ENCODE measurements at places on chromosomes 2 and 18. TPM values are rescaled to one million over a fixed set of nuclear protein-coding genes. Genes with fewer than 3 reads are reported as not detected.

The CGREF1 gene
- 3.7 TPM for total RNA-seq

DNA sequence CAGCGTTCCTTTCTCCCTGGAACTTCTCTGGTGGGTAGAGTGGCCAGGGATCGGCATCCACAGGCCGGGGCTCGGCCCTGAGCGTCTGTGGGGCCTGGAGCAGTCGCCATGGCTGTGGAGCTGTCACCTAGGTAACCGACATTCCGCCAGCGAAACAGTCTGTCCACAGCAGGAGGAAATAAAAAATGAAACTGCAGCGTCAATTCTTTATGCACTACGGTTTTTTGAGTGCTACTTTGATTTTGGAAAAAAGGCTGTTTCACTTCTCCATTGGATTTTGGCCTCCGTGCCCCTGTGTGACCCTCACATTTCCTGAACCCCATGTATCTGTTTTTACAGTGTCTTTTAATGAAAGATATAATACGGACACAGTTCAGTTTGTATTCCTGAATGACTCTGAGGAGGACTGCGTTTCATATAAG, 163.4 kb downstream of the LDLRAD4 start:
- H3K36me3 ChIP-seq = peaks cover 4% of the 10 kb centered on the region
- peak overlapping the region; percentile 99 for H3K27ac ChIP-seq
- peak overlapping the region; percentile 77 for H3K4me3 ChIP-seq
- H3K27me3 ChIP-seq = no peaks in the 10 kb centered on the region
- peaks cover 72% of the 10 kb centered on the region for H3K4me1 ChIP-seq
- peak; percentile 48 for DNase-seq

DNA sequence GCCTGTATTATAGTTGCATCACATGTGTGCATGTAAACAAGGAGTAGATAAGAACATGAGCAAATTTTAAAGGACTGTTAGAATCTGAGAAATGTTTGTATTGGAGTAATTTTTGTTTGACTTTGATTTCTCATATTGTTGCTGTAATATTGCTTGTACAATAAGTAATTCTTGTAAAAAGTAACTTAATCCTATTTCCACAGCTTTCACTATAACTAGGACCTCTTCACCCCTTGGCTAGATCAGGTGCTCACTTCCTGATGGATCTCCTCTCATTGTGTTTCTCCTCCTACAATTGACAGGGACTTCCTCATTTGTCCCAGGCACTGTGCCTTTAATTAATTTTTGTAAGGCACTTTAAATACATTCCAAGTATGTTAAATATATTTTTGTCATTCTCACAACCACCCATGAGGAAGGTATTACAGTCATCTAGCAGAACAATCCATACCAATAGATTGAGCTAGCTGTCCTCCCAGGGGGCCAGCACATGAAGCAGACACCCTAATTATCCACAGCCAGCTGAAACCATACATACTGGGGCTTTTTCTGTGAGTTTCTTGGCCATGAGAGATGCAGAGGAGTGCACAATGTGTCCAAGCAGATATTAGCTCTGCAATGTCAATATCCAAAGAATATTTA, 359.5 kb upstream of the ACVR2A start:
- no peak overlapping the region for H3K27ac ChIP-seq
- H3K36me3 ChIP-seq = no peaks in the 10 kb centered on the region
- no peak for DNase-seq
- H3K4me3 ChIP-seq = no peak overlapping the region

DNA sequence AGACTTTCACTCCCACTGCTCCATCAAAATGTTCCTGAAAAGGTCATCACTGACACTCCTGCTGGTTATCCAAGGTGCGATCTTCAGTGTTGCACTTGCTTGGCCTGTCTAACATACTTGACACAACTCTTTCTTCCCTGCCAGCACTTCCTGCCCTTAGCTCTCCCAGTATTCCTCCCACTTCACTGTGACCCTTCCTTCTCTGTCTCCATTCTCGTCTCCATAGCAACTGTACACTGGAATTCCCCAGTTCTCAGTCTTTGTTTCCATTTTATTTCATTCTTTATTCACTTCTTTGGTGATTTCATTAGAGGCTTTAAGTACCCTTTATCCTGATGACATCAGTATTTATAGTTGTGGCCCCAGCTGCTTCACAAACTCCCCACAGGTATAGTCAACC, 333.0 kb downstream of the IRS1 start:
- H3K4me1 ChIP-seq = no peaks in the 10 kb centered on the region
- no peak overlapping the region for H3K27ac ChIP-seq
- no peaks in the 10 kb centered on the region for H3K36me3 ChIP-seq
